Activated CD4-positive, alpha-beta T cell treated with anti-CD3 and anti-CD28 coated beads for 36 hours (primary cell): ENCODE measurements at places on chromosomes 11 and 22. TPM values are rescaled to one million over a fixed set of nuclear protein-coding genes. Genes with fewer than 3 reads are reported as not detected.

The CDC42EP2 gene
- total RNA-seq = 0.91 TPM

The NELL1 gene
- not detected for total RNA-seq

The BDNF gene
- not detected for total RNA-seq

The FOLR1 gene
- total RNA-seq = not detected

The SIPA1 gene
- total RNA-seq = 181 TPM

The PNPLA3 gene
- total RNA-seq = 0.55 TPM

The OR2D3 gene
- not detected for total RNA-seq

The OR6A2 gene
- 0.14 TPM for total RNA-seq

The GRAP2 gene
- 45.5 TPM for total RNA-seq

The AIP gene
- 142 TPM for total RNA-seq

The THY1 gene
- total RNA-seq = 0.18 TPM

DNA sequence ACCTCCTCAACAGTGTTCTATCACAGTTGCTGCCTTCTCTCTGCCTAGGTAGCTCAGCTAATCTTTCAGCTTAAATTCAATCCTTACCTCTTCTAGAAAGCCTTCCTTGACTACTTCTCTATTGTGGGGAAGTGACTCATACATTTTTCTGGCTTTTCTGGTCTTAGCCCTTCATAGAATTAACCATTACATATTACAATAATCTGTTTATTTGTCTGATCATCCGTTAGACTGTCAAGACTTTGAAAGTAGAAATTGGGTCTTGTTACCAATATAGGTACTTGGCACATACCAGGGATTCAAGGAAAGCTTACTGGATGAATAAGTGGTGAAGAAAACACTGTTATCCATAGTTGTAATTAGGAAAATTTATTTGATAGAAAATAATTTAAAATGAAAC lies 89.6 kb downstream of the FANCF start:
- no peak for DNase-seq
- H3K27me3 ChIP-seq = peaks cover 15% of the 10 kb centered on the region
- H3K36me3 ChIP-seq = no peaks in the 10 kb centered on the region
- H3K4me3 ChIP-seq = no peak overlapping the region
- H3K27ac ChIP-seq = no peak overlapping the region
- H3K4me1 ChIP-seq = no peaks in the 10 kb centered on the region

GRCh38 chr11:17207317-17208256 lies at the start of gene PIK3C2A:
TSS of gene PIK3C2A (minus strand) at chr11:17207986. CDS start at chr11:17169741, 38,245 bp downstream.
- H3K27me3 ChIP-seq = no peaks in the 10 kb centered on the region
- H3K4me1 ChIP-seq = peaks cover 40% of the 10 kb centered on the region
- H3K27ac ChIP-seq = peak within 1 kb of the TSS; percentile 97
- H3K36me3 ChIP-seq = peaks cover 5% of the 10 kb centered on the region
- H3K4me3 ChIP-seq = peak within 1 kb of the TSS; percentile 91

DNA sequence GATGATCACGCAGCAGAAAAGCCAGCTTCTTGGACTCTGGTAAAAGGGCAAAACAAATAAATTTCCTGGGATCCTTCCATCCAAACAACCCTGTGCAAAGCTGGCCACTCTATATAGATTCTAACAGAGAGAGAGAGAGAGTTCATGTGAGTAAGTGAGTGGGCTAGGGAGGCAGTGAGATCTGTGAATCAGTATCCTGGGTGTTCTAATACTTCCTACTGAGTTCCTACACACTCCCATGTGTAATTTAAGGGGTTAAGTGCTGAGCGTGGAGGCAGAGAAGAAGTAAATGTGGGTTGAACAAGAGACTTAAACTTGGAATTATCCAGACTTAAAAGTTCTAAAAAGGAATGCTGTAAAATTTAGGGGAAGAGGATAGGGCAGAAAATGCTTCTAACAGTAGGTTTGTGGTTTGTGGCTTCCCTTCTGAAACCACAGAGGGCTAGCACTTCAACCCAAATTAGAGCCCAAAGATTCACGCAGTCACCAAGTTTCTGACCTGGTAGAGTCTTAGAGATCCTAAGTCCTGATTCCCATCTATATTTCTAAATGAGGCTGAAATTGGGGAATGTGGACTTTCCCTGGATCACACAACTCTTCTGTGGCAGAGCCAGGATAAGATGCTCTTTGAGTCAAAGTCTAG lies 413.9 kb downstream of the TENM4 start:
- H3K27me3 ChIP-seq = peaks cover 42% of the 10 kb centered on the region
- H3K36me3 ChIP-seq = no peaks in the 10 kb centered on the region
- no peak for DNase-seq
- peaks cover 6% of the 10 kb centered on the region for H3K4me1 ChIP-seq

GRCh38 chr11:84751371-84751770 lies 875.8 kb downstream of the DLG2 start:
- H3K27me3 ChIP-seq = no peaks in the 10 kb centered on the region
- no peak overlapping the region for H3K27ac ChIP-seq
- DNase-seq = no peak

DNA sequence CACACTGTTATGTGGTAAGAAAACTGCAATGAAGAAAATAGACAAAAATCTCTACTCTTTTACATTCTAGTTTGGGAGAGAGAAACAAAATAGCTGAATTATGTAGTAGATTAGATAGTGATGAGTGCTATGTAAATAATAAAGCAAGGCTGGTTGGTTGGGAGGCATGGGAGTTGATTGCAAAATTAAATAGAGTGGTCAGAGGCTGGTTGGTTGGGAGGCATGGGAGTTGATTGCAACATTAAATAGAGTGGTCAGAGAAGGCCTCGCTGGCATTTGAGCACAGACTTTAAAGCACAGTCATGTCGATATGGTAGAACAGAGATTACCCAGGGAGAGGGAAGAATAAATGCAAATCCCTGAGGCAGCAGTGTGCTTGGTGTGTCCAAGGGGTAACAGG lies 22.4 kb downstream of the SIK2 start:
- peaks cover 25% of the 10 kb centered on the region for H3K36me3 ChIP-seq
- no peak for DNase-seq
- no peaks in the 10 kb centered on the region for H3K27me3 ChIP-seq
- H3K27ac ChIP-seq = no peak overlapping the region
- peaks cover 6% of the 10 kb centered on the region for H3K4me1 ChIP-seq

- no peaks in the 10 kb centered on the region for H3K27me3 ChIP-seq
- H3K4me3 ChIP-seq = no peak overlapping the region
- H3K4me1 ChIP-seq = no peaks in the 10 kb centered on the region
- DNase-seq = no peak
- H3K27ac ChIP-seq = no peak overlapping the region
- peaks cover 17% of the 10 kb centered on the region for H3K36me3 ChIP-seq
These were observed 90.8 kb downstream of the RNF169 start for GRCh38 chr11:74839446-74839845.

DNA sequence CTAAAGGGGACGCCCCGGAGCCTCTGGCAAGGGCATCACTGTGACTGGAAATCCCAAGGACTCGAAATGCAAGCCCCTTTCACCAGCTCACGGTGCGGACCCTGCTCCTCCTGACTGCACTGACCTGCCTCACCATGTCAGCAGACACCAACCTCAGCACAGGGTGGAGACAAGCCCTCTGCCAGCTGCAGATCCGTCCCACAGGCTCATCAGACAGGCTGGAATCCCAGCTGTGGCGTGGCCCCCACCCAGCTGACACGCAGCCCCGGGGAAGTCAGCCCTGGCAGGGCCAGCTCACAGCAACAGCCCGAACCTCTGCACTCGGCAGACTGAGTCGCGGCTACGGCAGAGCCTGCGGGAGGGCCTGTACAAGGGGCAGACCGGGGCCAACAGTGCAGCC lies 36.8 kb downstream of the BRD1 start:
- peaks cover 51% of the 10 kb centered on the region for H3K4me1 ChIP-seq
- H3K36me3 ChIP-seq = peaks cover 59% of the 10 kb centered on the region
- H3K4me3 ChIP-seq = no peak overlapping the region
- no peak for DNase-seq
- no peak overlapping the region for H3K27ac ChIP-seq

DNA sequence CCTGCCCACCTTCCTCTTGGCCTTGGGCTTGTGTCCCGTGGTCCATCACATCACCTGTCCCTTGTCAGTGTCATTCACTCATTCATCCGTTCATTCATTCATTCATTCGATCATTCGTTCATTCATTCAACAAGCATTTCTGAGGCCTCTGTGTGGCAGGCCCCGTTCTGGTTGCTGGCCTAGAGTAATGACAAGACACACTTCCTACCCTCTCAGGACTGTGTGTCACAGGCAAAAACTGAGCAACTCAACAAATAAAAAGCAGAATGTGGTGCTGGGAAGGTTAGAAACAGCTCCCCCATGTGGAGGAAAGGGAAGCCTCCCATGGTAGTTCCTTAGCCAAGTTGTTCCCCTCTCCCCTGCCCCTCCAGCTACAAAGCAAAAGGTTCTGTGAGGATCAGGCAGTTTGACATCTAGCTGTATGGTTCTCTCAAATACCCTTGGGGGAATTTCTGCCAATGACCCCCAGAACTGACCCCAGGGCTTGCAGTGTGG lies 1.6 kb upstream of the OMP start:
- H3K4me1 ChIP-seq = no peaks in the 10 kb centered on the region
- H3K27ac ChIP-seq = no peak overlapping the region
- no peaks in the 10 kb centered on the region for H3K27me3 ChIP-seq

DNA sequence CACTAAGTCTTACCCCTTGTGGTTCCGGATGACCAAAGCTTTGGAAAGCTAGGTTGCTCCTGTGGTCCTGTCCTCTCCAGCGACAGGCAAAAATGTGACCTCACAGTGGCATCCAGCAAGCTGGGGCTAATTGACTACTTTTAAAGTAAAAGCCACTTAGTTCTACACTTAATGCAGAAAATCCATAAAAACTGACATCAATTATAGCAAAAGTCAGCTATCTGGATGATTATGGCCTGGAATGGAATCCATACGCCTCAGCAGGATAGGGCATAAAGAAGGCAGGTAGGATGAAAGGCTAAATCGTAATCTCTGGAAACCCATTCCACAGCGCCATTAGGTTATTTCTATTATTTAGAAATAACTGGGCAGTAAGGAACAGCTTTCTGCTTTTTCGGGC lies 91.9 kb downstream of the ARL14EP start:
- H3K4me1 ChIP-seq = no peaks in the 10 kb centered on the region
- no peak overlapping the region for H3K27ac ChIP-seq
- H3K36me3 ChIP-seq = no peaks in the 10 kb centered on the region

GRCh38 chr22:33598821-33599220 lies 321.5 kb downstream of the LARGE1 start:
- DNase-seq = no peak
- H3K27me3 ChIP-seq = no peaks in the 10 kb centered on the region
- no peaks in the 10 kb centered on the region for H3K4me1 ChIP-seq
- H3K27ac ChIP-seq = no peak overlapping the region

- H3K4me1 ChIP-seq = no peaks in the 10 kb centered on the region
- no peak overlapping the region for H3K4me3 ChIP-seq
- no peaks in the 10 kb centered on the region for H3K36me3 ChIP-seq
- no peak for DNase-seq
These were observed 5.9 kb downstream of the VSIG10L2 start for GRCh38 chr11:125951731-125952130.

GRCh38 chr22:32222991-32223390 lies 18.1 kb upstream of the RFPL2 start:
- no peaks in the 10 kb centered on the region for H3K4me1 ChIP-seq
- H3K27me3 ChIP-seq = peaks cover 6% of the 10 kb centered on the region
- H3K36me3 ChIP-seq = no peaks in the 10 kb centered on the region
- H3K27ac ChIP-seq = no peak overlapping the region

DNA sequence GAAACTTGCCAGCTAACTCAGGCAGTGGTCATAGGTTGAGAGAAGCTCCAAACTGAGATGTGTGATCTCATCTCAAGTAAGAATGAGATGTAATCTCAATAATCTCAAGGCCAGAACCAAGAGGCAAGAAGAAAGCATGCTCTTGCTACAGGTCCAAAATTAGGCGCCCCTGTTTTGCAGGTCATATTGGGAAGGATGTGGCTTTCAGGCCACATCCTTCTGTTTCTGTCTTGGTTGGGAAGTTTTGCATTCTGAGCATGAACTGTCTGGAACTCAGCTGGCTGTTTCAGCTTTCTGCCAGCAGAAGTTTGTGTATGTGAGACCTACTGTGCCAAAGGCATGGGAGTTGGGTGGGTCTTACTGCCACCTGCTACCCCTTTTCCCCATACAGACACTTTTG lies 67.5 kb upstream of the MS4A8 start:
- H3K4me3 ChIP-seq = no peak overlapping the region
- DNase-seq = no peak
- H3K27me3 ChIP-seq = peaks cover 20% of the 10 kb centered on the region
- H3K4me1 ChIP-seq = no peaks in the 10 kb centered on the region
- H3K27ac ChIP-seq = no peak overlapping the region
- H3K36me3 ChIP-seq = peaks cover 3% of the 10 kb centered on the region

DNA sequence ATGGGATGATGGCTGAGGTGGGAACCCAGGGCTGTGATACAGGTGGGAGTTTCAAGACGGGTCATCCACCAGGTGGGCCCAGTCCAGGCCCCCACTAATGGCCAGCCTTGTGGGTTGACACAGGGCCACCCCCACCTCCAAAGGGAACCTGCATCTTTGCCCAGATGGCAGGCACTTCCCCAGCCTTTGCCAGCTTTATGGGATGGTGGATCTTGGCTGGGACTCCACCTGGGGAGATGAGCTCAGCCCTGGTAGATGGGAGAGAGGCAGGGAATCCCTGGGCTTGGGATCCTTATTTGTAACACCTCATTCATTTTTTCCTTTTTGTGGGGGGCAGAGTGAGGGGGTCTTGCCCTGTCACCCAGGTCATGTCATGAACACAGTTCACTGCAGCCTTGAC lies 33.4 kb downstream of the CD82 start:
- peaks cover 47% of the 10 kb centered on the region for H3K36me3 ChIP-seq

DNA sequence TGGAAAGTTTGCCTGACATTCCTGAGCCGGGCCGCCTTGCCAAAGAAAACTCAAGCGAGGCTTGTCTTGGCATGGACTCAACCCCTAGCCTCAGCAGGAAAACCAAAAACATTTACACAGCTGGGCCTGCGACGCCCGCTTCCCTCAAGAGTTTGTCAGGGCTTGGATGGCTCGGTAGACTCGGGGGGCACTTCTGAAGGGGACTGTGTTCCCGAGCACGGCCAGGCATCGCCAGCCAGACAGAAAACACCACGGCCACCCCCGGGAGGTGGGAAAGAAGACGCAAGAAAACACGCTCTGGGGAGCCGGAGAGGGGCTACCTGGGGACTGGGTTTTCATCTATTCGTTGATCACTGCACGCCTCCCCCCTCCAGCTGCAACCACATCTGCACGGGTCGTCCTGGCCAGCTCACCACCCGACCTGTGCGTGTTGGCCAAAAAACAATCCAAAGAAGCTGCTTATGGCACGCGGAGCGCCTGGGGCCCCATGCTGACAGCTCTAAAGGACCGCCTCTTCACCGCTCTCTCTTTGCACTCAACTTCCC lies 380.7 kb downstream of the MN1 start:
- no peak overlapping the region for H3K4me3 ChIP-seq
- no peaks in the 10 kb centered on the region for H3K36me3 ChIP-seq
- no peak for DNase-seq
- no peak overlapping the region for H3K27ac ChIP-seq
- H3K4me1 ChIP-seq = no peaks in the 10 kb centered on the region
- peaks cover 21% of the 10 kb centered on the region for H3K27me3 ChIP-seq

- H3K36me3 ChIP-seq = peaks cover 85% of the 10 kb centered on the region
- DNase-seq = peak; percentile 63
- H3K27ac ChIP-seq = peak overlapping the region; percentile 93
- peak overlapping the region; percentile 46 for H3K4me3 ChIP-seq
- peaks cover 51% of the 10 kb centered on the region for H3K4me1 ChIP-seq
These were observed 11.6 kb downstream of the IL2RB start for GRCh38 chr22:37137903-37138665.

- H3K36me3 ChIP-seq = no peaks in the 10 kb centered on the region
- no peak overlapping the region for H3K4me3 ChIP-seq
- no peak for DNase-seq
- peaks cover 12% of the 10 kb centered on the region for H3K27me3 ChIP-seq
- H3K4me1 ChIP-seq = no peaks in the 10 kb centered on the region
These were observed 127.0 kb downstream of the COMMD9 start for GRCh38 chr11:36162006-36162882.

- peaks cover 3% of the 10 kb centered on the region for H3K36me3 ChIP-seq
- no peaks in the 10 kb centered on the region for H3K4me1 ChIP-seq
- H3K27ac ChIP-seq = no peak overlapping the region
- no peak overlapping the region for H3K4me3 ChIP-seq
These were observed 13.8 kb upstream of the SLC37A2 start for GRCh38 chr11:125049164-125049792.
